ENCODE measurements at places on chromosomes 3 and 15.

DNA sequence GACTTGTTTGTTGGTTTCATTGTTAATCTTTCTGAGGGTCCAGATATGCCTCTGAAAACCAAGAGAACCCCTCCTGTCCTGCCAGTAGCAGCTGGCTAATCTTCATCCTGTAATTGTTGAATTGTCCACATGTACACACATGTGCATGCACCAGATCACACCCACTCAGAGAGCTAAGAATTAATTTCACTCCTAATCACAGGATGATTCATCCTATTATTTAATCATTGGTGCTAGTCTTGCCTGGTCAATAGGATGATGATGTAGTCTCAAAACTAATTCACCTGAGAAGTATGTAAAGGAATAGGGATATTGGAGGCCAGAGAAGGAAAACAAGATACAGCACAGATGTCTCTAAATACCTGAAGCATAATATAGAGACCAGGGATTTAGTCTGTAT, 7.8 kb upstream of the AHSG start:
- no peak for DNase-seq

DNA sequence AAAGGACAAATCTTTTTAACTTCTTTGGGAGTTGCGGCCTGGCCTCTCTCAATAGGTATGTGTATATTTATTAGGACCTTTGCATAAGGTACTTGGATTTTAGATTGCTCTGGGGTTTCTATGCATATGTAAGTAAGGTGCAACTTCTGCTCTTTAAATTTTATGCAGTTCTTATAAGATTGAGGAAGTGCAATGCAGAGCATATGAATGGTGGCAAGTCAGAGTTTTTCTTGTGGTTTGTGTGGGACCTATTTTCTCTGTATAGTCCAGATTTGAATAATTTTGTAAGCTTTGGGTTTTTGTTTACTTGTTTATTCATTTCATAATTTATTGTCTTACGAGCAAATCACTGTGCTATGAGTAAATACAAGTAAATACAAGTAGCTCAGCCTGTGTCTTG, 101.5 kb downstream of the ATG7 start:
- no peak for DNase-seq

DNA sequence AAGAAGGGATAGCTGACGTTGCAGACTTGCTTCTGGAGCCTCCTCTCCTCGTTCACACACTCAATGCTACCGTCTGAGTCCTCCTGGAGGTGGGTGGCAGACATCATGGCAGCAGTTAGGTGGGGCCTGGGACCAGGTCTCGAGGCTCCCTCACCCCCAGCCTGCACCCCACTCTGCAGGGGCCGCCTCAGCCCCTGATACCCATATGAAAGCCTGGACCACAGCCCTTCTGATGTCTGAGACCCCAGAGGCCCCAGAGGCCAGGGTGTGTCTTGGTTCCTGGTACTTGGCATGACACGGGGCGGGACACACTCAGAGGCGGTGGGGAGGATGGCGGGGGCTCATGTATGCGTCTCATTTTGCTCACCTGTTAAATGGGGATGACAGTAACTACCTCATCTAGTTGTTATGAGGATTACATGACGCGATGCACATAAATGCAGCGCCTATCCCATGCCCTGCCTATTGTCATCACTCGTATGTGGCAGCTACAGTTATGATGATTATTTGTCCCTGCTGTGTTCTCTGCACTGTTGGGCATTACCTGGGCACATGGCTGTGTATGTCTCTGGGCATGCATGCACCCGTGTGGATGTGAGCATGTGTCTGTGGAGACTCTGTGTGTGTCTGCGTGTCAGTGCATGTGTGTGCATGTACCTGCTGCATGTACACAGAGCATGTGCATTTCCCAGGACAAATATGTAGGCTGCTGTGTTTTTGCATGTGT, 39.9 kb downstream of the FEM1B start:
- DNase-seq = no peak

DNA sequence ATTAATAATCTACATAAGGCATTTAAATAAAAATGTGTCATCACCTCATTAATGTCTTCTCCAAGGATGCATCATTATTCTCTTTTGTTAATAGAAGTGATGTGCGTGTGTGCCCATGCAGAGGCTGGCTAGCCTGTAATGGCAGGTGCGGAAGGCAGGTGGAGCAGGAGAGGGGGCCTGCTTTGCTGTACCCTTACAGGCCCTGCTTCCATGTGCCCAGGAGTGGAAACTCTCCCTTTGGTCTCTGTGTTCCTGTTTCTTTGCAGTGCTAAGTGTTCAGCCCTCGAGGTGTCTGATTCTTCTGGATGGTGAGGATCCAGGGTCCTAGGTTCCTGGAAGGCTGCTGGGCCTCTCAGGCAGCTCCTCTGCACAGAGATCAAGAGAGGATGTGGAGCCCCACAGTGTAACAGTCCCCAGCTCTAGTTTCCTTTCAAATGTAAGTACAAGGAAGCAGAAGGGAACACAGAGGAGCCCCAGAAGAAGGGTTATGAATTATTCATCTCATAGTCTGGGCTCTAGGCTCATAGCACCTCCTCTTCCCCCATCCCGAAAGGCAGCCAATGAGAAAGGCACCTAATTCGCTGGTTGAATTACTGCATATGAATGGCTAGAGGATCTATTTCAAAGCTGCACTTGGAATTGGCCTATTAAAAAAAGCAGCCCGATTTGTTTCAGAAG, 39.2 kb upstream of the AGBL1 start:
- DNase-seq = no peak

DNA sequence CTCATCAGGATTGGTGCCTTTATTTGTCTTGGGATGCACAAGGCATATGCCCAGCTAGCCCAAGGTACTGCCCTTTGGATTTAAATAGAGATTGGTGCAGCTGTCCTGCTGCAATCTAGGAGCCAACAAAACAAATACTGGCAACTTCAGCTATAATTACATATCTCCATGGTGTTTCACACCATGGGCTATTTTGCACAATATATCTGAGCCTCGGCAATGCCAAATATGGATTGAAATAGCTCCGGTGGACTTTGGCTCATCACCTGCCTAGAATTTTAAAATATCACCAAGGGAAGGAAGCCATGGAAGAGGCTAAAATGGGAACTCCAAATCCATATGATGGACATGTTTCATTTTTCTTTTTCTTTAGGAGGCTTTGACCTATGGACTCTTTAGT, 367.8 kb upstream of the UMPS start:
- DNase-seq = no peak

- DNase-seq = no peak
Observed at GRCh38 chr15:25532269-25533140, 93.7 kb upstream of the UBE3A start.

DNA sequence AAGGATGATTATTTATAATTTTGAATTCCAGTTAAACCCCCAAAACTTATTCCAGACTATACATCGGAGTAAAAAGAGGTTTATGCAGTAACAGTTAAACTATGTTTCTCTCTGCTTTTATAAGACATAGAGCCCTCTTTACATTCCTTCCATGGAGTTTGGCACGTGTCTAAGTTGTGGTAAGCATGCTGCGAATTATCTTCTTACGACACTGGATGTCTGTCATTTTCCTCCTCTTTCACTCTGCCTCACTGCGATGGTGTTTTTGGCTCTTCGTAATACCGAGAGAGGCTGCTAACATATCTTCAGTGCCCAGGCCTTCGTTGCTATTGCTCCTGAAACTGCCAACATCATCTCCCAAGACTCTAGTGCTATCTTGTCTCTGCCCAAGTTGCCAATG, 83.9 kb upstream of the TGFBR2 start:
- DNase-seq = no peak

- no peak for DNase-seq
Observed at GRCh38 chr3:142149673-142149992, 289 bp upstream of the TFDP2 start.

DNA sequence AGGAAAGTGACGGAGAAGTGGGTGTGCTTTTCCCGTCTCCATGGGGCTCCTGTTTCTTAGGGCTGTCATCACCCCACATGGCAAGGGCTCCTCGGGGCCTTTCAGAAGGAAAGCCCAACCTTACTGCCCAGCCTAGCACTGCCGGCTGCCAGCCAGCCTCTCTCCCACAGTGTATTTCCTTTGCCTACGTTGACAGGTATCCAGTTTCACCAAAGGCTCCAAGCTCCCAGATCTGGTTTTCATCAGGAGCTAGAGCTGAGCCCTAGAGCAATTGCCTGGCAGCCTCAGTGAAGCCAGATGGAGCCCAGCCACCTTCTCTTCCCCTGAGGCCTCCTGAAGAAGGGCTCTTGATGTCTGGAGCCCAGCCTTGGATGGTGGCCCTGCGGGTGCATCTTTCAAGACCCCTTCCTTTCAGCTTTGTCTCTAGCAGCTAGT, 20.2 kb downstream of the CRABP1 start:
- DNase-seq = no peak

DNA sequence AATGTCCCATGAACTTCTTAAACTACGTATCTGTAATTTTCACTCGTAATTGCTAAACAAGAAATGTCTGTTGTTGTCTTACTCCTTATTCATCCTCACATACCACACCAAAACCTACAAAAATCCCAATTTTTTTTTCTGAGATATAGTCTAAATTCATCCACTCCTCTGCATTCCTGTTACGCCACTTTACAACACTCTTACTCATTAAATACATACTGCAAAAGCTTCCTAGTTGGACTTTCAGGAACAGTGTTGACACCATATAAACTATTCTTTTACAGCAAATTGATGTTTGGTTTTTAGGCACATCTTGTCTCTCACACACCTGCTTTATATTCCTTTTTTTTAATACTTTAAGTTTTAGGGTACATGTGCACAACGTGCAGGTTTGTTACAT, 934.9 kb upstream of the CADM2 start:
- DNase-seq = no peak

GRCh38 chr3:14450506-14450905, 48.1 kb downstream of the SLC6A6 start:
- no peak for DNase-seq

- no peak for DNase-seq
Observed at GRCh38 chr15:36511594-36511993, 67.8 kb upstream of the CDIN1 start.

DNA sequence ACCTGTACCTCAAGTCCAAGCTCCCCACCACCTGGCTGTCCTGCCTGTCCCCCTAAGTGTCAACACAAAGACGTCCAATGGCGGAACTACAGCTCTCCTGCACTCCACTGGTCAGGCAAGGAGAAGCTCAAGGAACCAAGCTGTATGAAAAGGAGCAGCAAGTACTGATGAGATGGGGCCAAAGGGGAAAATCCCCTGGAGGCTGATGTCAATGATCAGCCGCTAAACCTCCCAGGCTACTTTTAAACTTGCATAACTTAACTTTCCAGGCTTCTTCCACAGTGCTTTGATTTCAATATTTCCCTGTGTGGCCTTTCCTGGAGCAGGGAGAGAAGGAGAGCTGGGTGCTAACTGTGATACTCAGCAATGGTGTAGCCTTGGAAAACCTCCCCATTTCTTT, 35.0 kb downstream of the TM4SF4 start:
- no peak for DNase-seq

- DNase-seq = no peak
Observed at GRCh38 chr3:198062068-198062465, 102.0 kb downstream of the LMLN start.

DNA sequence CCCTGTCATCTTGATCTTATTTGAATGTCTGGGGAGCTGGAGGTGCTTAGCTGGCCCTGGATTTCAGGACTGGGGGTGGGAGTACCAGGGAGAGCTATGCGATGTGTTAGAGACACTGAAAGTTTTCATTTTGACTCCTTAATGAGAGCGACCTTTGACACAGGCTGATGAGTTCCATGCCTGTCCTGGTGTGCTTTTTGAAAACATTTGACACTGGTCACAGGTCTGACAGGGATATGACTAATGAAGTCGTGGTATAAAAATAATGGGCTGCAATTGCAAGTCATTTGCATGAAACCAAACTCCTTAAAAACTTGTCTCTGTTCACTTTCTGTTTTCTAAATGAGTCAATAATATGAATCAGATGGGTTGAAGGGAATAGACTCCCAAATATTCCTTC, 81.9 kb downstream of the MECOM start:
- DNase-seq = no peak

GRCh38 chr15:56927816-56928215, 9.4 kb downstream of the TCF12 start:
- DNase-seq = no peak

DNA sequence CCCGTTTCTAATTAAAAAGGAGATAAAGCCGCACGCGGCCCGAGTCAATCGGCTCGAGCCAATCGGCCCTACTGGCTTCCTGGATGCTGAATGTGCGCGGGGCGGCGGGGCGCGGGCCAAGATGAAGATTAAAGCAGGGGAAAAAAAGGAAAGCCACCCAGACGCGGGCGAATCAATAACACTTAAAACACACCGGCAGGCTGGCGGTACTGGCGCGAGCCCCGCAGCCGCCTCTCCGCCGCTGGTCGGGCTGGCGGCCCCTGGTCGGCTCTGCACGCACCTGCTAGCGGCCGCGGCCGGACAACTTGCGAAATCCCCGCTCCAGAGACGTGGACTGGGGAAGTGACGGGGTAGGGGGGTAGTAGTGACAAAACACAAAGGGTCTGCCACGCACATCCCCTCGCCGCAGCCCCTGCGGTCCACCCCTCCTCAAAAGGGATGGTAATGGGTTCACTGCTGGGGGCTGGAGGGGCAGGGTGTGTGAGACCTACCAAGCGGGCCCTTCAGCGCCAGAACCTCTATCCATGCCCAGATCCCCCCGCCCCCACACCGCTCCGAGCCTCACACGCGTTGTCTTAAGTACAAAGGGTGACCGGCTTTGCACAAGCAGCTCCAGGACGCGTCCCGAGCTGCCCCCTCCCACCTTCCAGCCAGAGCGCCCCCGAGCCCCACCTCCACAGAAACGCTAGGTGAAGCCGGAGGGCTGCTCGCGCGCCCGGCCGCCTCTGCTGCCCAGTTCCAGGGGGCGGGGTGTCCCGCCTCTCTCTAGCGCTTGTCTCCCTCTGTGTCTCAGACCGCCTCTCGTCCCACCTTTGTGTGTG, 1.4 kb downstream of the WNT7A start:
- DNase-seq = no peak

DNA sequence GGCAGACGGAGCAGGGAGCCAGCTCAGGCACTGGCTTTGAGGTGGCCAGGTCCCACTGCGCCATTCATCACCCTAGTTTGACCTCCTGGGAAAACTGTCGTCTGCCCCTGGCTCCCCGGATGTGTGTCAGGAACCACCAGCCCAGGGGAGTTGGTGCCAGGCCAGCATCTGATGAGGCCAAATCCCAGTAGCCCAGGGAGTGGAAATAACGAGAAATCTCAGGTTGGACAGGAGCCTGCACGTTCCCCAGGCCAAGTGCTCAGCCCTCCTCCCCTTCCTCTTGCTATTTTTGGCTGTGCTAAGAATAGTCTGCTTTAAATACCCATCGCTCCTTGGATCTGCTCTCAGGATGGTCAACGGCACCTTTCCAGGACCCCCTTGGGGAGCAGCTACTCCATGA, 93.1 kb upstream of the RPL32 start:
- no peak for DNase-seq

GRCh38 chr3:66822186-66823008, 175.7 kb upstream of the KBTBD8 start:
- no peak for DNase-seq

- peak; percentile 36 for DNase-seq
Observed at GRCh38 chr3:193016437-193016901, 98.8 kb upstream of the MB21D2 start.

DNA sequence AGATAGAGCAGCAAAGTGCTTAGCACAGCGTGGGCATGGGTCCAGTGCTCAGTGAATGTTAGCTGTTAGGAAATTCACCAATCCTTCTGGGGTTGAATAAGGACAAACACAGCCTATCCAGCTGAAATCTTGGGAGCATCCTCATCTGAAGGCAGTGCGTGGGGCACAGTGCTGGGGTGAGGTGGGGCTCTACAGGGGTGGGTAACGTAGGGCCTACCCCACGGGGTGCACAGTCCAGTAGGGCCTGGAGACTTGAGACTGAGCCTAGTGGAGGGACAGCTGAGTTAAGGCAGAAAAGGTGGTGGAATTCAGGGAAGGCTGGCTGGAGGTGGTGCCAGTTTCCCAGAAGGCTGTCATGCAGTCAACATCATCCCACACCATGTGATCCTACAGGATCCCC, 73.0 kb downstream of the ISG20 start:
- DNase-seq = no peak
